ENCODE measurements at places on chromosomes 1 and 21. TPM values are rescaled to one million over a fixed set of nuclear protein-coding genes. Genes with fewer than 3 reads are reported as not detected.

PALMD gene
- total RNA-seq = 18.2 TPM

GRCh38 chr1:167442854-167443565 lies 75.3 kb downstream of the CD247 start:
- DNase-seq = no peak

DNA sequence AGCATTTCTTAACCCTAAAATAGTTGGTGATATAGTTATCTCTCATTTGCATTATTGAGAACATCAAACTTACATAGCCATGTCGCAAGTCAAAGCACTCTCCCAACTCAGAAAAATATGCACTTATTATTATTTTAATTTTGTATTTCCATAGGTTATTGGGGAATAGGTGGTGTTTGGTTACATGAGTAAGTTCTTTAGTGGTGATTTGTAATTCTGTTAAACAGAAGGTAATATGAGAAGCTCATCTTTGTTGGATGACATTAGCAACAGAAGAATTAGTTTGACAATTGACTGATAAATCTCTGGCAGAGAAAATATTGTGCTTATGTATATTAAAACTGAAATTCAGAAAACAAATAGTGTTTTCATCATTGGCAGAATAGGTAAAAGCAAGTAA lies 154.8 kb downstream of the NFIA start:
- no peak for DNase-seq

GPATCH3 gene
- total RNA-seq = 9.2 TPM

DNA sequence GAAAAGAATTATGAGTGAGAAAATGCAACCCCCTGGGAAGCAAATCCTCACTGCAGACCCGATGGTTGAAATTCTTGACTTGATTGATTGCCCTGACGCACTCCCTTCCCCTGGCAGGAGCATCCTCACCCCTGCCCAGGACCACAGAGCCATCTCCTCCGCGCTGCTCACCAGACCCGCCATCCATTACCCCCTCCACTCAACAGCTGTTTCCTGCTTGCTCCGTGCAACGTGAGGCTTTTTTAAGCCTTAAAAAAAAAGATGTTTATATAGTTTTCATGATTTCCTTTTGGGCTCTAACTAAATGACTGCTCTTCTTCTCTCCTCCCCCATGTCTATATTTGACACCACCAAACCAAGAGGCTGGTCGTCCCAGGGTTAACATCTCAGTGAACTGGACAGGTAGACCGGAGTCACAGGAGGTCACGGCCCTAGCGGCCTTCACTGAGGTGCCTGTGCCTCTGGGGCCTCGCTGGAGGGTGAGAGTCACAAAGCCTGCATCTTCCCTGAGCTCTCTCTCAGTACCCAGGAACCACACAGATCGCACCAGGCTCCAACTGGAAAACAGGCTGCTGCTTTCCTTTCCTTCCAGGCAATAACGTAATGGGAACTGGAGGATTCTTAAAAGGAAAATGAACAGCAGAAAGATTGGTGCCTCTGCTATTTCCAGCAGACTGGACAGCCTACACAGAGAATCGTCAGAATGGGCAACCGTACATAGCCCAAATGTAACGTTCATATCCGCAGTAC lies 49.8 kb downstream of the ZBTB18 start:
- no peak for DNase-seq

SAMD13 gene
- 3.4 TPM for total RNA-seq

GRCh38 chr1:11787804-11788436 lies 17.8 kb downstream of the MTHFR start:
- DNase-seq = no peak

DNA sequence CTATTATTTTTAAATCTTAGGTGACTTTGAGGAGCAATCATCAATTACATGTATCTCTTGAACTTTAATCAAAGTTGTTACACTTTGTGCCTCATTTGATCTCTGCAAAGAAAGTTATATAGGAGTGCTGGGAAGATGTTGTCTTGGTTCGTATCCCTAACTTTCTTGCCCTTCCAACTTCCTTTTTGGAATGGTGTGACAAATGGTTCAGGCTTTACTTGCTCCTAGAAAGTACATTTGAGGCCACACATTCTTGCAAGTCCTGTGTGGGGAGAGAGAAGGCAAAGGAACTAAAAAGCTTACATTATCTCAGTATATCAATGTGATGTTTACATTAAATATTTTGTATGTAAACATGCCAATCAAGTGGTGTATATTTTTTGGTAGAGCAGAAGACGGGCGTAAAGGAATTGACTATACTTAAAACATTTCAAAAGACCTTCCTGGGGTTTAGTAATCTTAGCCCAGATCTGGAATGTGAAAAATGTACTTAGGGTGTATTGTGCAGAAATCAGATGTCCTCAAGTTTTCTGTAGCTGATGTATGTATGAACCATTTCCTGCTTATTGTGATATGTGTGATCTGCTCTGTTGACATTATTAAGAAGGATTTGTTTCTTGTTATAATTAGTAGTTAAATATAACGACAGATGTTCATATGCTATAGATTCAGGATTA lies 59.2 kb downstream of the USP25 start:
- DNase-seq = no peak

- DNase-seq = no peak
Measured at GRCh38 chr1:160860840-160861505, 1.7 kb downstream of the CD244 start.

- DNase-seq = no peak
Measured at GRCh38 chr1:178418284-178418955, 78.3 kb downstream of the CLEC20A start.

GRCh38 chr1:218368686-218369085 lies 23.6 kb downstream of the TGFB2 start:
- no peak for DNase-seq

GRCh38 chr1:83919872-83920271 lies 79.1 kb downstream of the TTLL7 start:
- DNase-seq = no peak

DNA sequence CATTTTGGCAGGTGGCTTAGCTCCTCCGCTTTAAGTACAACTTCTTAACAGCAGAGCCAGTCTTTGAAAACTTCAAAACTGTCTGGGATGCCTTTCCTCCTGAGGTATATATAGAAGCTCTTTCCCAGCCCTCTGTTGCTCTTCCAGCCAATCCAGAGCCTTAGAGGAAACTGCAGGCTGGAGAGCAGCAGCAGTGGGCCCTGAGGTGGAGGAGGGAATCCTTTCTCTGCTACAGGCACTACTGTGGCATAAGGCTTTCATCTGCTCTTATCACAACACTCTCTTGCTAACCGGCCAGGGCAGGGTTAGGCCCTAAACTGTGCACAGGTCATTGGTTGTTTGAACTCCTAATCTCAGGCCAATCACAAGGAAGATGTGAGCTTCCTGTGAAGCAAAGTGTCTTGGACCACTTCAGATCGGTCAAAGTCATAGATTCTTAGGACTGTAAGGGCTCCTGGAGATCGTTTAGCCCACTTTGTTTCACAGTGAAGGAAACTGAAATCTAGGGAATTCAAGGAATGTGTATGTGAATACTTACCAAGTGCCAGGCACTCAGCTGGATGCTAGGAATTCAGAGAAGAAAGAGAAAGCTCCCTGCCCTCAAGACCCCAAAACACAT lies at the start of gene RGS5:
Gene RGS5, minus strand, starts transcription at position 84 of the 619 bp plus-strand sequence. Its CDS starts 81 bp downstream, at position 3.
- no peak for DNase-seq

- DNase-seq = peak; percentile 27
Measured at GRCh38 chr21:17738176-17738953, 80.8 kb downstream of the C21orf91 start.

HSPA6 gene
- 0.64 TPM for total RNA-seq

- no peak for DNase-seq
Measured at GRCh38 chr1:164440232-164440631, 118.8 kb upstream of the PBX1 start.

- no peak for DNase-seq
Measured at GRCh38 chr1:5954964-5955363, 37.3 kb downstream of the NPHP4 start.

GRCh38 chr1:74933500-74933899 lies 200.5 kb downstream of the TYW3 start:
- no peak for DNase-seq

DNA sequence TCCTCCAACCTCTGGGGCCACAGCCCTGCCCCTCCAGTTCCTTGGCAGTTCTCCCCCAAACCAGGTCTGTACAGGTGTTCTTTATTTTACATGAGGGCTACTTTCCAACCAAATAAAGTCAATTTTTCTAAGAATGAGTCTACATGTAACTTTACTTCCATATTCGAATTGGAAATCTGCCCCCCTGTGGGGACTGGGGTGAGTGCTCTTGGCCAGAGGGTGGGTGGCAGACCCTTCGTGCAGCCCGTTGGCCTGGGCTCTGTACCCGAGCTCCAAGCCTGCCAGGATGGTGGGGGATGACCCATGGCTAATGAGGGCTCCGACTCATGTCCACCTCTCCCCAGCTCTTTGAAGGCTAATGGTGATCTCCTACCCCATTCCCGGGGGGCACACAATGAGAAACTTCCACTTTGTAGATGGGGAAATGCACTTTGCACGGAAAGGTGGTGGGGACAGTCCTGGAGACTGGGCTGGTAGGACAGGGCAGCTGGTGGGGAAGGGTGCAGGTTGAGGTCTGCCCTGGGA lies 589 bp upstream of the CATSPER4 start:
- DNase-seq = no peak

TSPEAR gene
- total RNA-seq = not detected

- DNase-seq = no peak
Measured at GRCh38 chr1:37792943-37793686, 532 bp upstream of the MANEAL start.

GRCh38 chr1:203556047-203556851 lies 62.3 kb downstream of the OPTC start:
- DNase-seq = no peak

SPRR1A gene
- total RNA-seq = not detected

DNA sequence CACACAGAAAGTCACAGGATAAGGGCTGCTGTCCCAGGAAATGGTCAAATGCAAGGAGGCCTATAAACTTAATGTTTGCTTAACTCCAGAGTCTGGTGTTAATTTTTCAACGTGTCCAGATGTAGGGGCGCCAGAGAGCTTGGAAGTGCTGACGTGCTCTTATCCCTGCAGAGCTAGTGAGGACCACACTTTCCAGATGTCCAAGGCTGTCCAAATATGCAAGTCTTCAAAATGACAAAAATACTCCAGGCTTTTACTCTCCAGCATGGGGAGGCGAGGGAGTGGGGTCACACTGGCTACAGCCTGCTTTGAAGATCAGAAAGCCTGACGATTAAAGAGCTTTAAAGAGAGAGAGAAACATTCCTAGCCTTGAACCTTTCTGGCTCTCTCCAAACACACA lies 57.6 kb downstream of the ABCA4 start:
- no peak for DNase-seq

GRCh38 chr1:234132795-234133194 lies 228.3 kb downstream of the SLC35F3 start:
- no peak for DNase-seq

- DNase-seq = no peak
Measured at GRCh38 chr1:170203693-170204092, 57.9 kb downstream of the NTMT2 start.

GRCh38 chr1:245810181-245810769 lies 655.5 kb downstream of the KIF26B start:
- DNase-seq = no peak

HAO2 gene
- not detected for total RNA-seq

GRCh38 chr1:9086796-9087195 lies 17.4 kb upstream of the SLC2A5 start:
- no peak for DNase-seq

DNA sequence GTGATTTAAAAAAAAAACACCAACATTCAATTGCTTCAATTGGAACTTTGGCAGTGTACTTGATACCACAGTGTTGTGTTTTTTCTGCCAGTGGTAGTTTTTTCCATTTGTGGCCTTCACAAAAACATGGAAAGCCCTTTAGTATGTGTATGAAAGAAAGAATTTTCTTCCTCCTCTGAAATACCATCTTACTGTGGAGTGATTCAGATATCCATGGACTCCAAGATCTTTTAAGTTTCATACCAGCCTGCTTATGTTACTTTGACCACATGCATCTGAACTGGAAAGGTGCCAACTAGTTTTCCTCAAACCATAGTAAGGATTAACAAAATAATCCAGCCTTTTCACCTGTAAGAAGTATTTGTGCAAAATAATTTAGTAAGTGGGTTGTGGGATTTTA lies 3.4 kb downstream of the PPP2R5A start:
- no peak for DNase-seq

PERM1 gene
- 3.9 TPM for total RNA-seq

GOLT1A gene
- total RNA-seq = 3.6 TPM

FCRLB gene
- 0.36 TPM for total RNA-seq

- no peak for DNase-seq
Measured at GRCh38 chr1:217333939-217334338, 297.0 kb downstream of the GPATCH2 start.

- DNase-seq = no peak
Measured at GRCh38 chr21:14718951-14719350, 172.8 kb upstream of the SAMSN1 start.

DNA sequence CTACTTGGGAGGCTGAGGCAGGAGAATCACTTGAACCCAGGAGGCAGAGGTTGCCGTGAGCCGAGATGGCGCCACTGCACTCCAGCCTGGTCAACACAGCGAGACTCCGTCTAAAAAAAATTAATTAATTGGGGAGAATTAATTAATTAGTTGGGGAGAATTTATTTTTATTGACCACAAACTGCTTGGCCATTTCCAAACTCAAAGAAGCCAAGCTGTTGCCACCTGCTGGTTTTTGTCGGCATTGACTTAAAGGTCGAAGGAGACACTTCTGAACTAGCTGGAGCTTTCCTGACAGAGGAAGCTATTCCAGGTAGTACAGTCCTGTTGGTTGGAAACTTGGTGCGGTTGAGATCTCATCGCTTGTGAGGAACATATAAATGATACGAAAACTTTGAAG lies 13.1 kb downstream of the MAP1LC3C start:
- no peak for DNase-seq

NKAIN1 gene
- 0.51 TPM for total RNA-seq

RNU1-2 gene
- under 0.01 TPM for total RNA-seq

DNA sequence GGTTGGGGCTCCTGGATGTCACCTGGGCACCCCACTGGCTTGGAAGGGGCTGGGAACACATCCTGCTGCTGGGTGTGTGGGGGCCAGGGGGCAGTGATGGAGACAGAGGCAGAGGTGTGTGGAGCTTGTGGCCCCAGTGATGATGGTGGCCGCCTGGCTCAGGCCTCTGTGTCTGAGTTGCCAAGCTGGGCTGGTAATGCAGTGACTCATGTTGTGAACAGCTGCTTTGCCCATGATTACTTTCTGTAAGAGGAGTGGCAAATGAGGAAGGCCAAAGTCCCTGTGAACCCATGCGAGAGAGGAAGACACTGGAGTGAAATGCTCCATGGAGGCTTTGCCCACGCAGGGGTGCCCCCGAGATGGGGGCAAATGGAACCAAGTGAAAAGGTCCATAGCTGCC lies 86.8 kb downstream of the KCNJ6 start:
- DNase-seq = no peak
